ENCODE measurements at places on chromosomes 1 and 21.
A peak's percentile ranks its signal among the peaks of the same experiment; 100 is the strongest.

- DNase-seq, result no peak
Observed at GRCh38 chr1:94772845-94773244, 47.3 kb upstream of the SLC44A3 start.

- peak; percentile 77 for DNase-seq
Observed at GRCh38 chr1:24966724-24967346, 36.8 kb upstream of the RUNX3 start.

- no peak for DNase-seq
Observed at GRCh38 chr1:68269637-68270430, 37.5 kb upstream of the WLS start.

DNA sequence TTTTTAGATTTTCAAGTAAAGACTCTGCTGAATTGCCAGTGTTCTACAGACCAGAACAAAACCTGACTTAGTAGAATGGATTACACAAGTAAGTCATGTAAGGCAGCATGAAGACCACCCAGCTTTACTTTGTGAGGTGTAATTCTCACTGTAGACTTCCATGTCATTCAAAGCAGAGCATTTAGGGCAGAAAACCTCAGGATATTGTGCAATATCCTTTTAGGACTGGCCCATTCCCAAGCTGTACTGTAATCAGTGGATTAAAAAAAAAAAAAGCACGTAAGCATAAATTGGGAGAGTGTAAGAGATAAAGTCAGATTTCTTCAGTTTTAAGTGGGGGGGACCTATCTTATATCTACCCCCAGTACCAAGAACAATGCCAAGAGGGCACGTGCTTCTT, 380.5 kb upstream of the PRMT6 start:
- no peak for DNase-seq

- no peak for DNase-seq
Observed at GRCh38 chr1:200242110-200243041, 167.5 kb downstream of the ZNF281 start.

DNA sequence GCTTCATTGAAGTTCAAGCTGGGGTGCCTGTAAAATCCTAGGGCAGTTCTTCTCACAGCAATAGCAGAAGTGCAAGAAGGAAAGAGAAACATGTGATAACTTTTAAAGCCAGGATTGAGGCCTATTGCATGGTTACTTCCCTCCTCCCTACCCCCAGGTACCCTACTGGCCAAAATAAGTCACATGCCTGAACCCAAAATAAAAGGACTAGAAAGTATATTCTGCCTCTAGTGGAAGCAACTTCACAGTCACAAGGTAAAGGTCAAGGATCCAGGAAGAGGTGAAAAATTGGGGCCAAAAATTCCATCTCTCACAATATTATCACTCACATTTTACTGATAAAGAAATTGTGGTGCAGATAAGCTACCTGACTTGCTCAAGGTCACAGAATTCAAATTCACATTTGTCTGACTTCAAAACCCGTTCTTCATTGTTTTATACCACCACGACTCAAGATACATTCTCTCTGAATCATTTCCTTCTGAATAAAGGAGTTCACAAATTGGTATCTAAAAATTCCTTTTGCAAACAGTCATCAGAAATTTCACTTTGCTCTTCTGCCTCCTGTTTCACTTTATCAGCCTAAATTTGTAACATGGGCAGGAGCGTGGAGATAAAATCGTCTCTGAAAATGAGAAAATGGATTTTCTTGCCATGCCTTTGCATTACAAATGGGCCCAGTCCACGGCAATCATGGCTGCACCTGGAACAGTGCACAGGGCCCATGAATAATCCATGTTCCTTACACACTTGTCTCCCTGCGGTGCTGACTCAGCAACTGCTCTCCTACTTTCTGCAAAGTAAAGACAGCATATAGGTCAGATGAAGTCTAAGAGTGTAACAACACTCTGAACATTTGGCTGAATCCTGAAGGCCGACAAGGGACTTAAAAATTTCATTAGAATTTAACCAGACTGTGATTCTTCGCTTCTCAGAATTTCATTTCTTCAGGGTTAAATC, 485.3 kb upstream of the NFIA start:
- no peak for DNase-seq

- DNase-seq, result no peak
Observed at GRCh38 chr1:118896416-118896815, 91.7 kb downstream of the TBX15 start.

DNA sequence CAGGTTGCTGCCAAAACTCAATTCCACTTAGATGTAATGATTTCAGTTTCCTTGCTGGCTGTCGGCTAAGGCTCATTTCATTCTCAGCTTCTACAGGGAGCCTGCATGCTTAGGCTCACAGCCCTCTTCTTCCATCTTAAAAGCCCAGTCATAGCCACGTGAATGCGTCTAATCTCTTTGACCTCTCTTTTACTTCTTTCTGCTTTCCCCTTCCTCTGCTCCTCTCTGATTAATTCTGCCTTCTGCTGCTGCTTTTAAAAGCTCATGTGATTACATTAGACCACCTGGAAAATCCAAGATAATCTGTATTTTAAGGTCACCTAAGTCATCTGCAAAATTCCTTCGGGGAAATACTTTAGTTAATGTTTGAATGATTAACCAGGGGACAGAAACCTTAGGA, 812.8 kb upstream of the BRINP3 start:
- no peak for DNase-seq

- no peak for DNase-seq
Observed at GRCh38 chr1:245800901-245801605, 646.3 kb downstream of the KIF26B start.

GRCh38 chr1:93081716-93082115, 2.6 kb downstream of the MTF2 start:
- DNase-seq, result no peak

- peak; percentile 88 for DNase-seq
Observed at GRCh38 chr1:12179111-12179519, 12.3 kb downstream of the TNFRSF1B start.

DNA sequence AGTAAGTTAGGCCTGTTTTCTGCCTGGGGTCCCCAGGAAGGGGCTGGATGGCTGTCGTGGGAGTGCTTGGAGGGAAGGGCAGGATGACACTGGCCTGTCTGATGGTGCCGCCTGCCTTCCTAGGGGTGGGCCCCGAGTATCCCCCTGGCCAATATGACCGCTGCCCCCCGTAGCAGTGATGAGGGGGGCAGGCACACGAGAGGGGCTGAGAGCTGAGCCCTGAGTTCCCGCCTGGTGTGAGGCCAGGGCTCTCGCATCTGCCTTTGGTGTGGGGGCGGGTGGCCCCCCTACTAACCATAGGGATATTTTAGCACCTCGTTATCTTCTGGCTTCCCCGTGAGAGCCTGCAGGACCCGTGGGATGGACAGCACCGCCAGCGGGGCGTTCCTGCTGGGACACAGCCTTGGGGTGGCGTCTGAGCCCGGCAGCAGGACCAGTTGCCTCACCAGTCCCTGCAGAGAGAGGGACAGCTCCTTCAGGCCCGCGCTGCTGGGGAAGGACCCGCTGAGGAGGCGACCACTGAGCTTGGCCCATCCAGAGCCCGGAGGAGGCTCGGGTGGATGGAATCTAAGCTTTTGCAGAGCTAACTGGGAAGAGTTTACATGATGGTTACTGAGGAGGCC, 10.4 kb downstream of the KRTAP10-1 start:
- peak; percentile 5 for DNase-seq

DNA sequence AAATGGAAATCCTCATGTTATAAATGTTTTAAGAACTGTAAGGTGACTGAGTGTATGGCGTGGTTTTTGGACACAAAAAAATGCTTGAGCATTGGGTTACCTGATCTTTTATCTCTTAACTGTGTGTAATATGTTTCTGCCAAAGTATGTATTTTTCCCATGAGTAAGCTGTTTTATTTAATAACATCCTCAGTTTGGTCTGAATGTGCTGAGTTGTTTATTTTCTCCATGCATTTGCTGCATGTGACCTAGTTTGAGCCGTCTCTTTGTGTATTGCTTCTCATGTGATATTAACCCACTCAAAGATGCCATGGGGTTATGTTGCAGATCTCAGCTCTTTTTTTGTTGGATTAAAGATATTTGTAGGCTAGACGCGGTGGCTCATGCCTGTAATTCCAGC, 6.1 kb upstream of the LYPLA2 start:
- DNase-seq, result no peak

Data from activated naive CD4-positive, alpha-beta T cell treated with anti-CD3 and anti-CD28 coated beads, Interleukin-2, amount 10 ng/mL, durations not matched to agents 7 days and 5 days (primary cell).